ENCODE measurements at places on chromosomes 12 and 14.

DNA sequence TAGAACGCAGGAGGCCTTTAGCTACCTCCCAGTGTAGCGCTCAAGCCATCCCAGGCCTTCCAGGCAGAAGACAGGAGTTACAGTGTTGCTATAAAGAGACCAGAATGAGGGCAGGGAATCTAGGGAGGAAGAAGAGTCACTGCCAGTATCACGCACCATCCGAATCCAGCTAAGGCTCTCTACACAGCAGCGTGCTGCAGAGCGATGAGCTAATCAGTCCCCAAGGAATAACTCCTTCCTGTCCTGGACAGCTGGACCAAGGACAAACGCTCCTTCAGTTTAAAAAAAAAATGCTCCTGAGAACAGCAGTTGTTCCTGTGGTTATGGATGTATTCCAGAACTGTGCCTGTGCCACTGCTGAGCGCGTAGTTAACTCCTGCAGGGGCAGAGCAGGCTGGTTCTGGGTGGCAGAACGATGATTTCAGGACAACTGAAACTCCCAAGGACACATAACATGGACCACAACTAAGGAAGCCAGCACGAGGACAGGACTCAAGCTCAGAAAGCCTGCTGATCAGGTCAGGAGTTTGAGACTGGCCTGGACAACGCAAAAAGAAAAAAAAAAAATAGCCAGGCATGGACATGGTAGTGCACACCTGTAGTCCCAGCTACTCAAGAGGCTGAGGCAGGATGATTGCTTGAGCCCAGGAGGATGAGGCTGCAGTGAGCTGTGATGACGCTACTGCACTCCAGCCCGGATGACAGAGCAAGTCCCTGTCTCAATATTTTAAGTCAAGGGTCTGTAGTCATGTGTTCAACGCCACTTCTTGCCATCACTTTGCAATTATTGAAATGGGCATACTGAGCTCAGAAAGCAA is 2.6 kb downstream of the IFFO1 start:
- peak; percentile 82 for DNase-seq

DNA sequence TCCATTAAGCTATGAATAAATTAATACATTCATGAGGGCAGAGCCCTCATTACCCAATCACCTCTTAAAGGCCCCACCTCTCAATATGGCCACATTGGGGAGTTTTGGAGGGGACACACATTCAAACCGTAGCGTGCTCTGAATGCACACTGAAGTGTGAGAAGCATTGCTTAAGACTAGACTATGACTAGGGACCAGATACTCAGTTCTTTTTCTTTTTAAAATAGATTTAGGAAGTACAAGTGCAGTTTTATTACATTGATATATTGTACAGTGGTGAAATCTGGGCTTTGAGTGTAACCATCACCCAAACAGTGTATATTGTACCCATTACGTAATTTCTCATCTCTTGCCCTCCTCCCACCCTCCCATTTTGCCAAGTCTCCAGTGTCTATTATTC is 21.0 kb upstream of the JDP2 start:
- no peak for DNase-seq

DNA sequence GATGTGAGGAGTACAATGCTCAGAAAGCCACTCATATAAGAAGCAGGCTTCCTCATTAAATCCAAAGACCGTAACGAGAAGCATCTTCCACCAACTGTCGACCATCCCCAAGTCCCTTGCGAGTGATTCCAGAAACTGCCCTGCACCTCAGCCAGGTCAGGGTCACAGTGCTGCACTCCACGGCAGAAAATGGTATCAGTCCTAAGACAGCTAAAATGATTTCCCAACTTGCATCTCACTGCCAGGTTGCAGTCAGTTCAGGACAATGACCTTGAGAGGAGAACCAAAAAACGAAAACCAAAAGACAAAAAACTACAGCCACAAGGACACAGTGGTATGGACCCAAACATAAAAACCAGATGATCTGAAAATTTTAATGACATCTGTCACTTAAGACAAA is 20.6 kb downstream of the SBNO1 start:
- DNase-seq = no peak

GRCh38 chr14:74476607-74477006 is 16.5 kb downstream of the NPC2 start:
- no peak for DNase-seq

GRCh38 chr12:68102163-68102562 is 57.4 kb downstream of the IFNG start:
- DNase-seq = no peak

DNA sequence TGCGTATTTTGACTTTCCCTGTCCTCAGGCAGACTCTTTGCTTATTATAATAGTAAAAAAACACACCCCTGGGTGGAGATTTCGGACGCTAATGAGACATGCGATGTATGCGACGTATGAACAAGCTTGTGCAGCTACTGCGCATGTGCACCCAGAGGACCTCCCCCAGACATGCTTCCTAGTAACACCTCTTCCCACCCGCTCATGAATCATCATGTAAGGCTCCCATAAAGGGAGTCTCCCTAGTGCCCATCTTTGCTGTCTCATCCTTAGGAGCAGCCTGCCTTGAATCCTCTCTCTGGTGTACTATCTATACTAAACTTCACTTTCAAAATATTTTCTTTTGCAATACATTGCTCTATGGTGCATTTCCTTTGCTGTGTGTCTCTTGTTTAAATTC is 210.1 kb downstream of the TMEM132D start:
- no peak for DNase-seq

DNA sequence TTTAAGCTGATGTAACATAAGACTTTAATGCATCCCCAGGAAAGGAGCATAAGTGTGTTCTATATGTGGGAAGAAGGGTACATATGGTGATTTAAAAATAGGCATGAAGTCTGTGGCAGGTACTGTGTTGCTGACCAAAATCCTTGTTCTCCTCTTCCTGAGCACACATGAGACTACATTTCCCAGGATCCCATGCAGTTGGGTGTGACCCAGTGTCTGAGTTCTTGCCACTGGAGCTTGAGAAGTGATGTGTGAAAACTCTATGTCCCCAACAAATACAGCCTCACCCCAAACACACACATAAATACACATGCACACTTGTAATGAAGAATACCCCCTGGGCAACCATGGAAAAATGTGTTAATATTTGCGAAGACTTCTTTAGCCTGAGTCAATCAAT is 8.5 kb upstream of the SMIM10L1 start:
- no peak for DNase-seq

DNA sequence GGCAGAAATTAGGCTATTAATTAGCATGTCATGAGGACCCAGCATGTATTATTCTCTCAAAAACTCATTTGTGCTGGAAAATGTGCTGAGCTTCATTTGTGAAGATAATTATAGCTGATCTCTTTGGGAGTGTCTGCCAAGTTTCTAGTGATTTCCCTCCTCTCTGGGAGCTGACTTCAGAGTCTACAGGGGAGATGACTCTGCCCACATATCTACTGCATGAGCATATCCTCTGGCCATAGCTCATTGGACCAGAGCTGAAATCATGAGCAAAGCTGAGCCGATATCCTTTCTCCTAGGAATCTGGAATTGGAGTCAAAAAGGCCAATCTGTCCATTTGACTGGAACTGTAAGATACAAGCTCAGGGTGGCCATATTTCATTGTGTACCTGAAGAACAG is 5.9 kb downstream of the CCDC198 start:
- no peak for DNase-seq

DNA sequence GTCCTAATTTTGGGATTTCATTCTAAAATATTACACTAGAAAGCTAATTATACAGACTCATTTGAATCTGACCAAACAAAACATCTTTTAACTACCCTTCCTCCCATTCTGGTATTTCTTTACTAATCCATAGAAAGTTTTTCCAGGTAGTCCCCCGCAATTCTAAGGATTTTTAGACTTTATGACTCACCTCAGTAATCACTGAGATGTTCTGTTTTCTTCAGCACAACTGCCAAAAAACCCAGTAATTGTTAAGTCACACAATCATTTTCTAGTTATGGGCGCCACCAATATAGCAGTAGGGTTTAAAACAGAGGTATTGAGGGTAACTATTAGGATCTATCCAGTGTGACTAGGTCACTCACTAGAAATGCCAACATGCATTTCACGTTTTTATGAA is 1.6 kb upstream of the ARID4A start:
- no peak for DNase-seq

- no peak for DNase-seq
Observed at GRCh38 chr12:12661086-12661856, 34.7 kb downstream of the GPR19 start.

GRCh38 chr12:55711786-55712553 is 3.9 kb upstream of the BLOC1S1 start:
- DNase-seq = no peak

- DNase-seq = no peak
Observed at GRCh38 chr12:46445551-46446235, 73.1 kb upstream of the SLC38A2 start.

DNA sequence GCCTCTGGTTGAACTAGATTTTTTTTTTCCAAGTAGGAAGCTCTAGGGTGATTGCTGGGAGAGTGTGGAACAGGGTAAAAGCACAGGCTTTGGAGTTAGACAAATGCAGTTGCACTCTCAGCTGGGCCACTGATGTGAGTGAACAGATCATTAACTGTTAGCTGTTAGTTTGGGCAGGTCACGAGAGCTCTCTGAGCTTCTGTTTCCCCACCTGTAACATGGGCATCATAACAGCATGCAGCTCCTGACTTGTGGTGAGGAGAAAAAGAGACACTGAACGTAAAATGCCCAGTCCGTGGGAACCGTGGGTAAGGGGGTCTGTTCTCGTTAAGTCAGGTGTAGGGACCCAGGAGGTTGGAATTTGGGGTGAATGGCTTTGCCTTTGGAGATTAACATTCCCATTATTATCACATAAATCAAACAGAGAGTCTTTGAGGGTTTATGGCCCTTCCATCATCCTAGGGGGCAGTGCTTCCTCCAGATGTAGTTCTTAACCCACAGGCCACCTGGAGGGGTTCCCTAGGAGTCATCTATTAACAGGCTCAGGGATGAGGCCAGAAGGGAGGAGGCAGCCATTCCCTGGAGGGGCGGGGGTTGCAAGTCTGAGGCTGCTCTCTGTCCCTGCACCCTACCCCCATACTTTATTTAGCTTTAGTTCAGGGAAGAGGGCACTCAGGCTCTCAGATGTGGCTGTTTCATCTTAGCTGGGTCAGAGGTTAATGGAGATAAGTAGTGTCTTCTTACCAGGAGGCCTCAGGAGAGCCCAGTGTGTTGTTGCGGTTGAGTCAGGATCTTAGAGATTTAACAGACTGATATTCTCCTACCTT is 135.2 kb downstream of the DACT1 start:
- no peak for DNase-seq

DNA sequence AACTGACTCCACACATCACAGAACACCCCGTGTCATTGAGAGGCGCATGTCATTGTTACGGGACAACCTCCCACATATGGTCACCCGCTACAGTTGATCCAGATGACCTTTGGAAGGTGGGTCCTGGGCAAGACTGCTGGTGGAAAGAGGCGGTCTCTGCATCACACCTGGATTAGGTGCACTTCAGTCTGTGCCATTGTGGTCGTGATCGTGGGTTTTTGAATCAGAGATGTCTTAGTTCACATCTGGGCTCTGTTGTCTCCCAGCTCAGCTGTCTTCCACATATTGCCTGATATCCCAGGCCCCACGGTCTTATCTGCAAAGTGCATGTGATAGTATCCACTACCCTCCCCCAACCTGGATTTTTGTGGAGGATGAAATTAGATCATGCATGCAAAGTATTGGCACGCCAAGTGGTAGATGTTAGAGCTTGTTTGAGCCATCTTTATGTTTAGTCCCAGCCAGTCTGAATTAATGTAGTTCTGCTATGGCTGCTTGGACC is 208.7 kb upstream of the FOXN3 start:
- peak; percentile 16 for DNase-seq

DNA sequence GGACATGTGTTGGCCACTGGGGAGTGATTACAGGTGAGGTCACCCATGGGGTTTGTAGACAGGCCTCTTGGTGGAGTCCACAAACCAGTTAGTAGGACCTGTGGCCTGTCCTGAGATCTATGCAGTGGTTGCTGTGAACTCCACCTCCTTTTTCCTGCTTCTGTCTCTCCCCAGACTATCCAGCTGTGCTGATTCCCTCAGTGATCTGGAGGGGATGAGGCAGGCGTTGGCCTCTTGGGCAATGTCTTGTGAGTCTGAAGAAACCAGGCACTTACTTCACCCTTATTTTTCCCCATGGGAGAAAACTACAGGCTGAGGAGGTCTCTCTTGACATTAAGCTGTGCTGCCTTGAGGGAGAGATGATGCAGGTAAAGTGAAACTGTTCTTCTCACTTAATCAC is 257.2 kb upstream of the PRICKLE1 start:
- no peak for DNase-seq

DNA sequence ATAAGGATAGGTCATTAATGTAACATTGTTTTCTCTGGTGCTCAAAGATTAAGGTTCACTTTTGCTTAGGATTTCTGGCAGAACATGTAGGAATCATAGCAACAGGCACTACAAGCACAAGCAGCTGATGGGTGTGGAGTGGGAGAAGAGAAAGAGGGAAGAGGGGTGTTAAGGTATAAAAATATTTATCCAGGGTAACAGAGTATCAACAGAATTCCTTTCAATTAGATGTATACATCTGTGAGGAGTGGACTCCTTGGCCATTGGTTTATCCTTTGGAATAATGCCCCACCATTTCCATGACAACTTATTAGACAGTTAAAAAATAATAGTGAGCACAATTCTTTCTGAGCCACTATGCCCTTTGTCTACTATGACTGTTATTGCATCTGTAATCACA is 388.3 kb upstream of the DDHD1 start:
- no peak for DNase-seq

GRCh38 chr12:60194678-60195077 is 598.8 kb downstream of the SLC16A7 start:
- DNase-seq = no peak

- no peak for DNase-seq
Observed at GRCh38 chr12:62783881-62784280, 151.1 kb downstream of the PPM1H start.

- DNase-seq = no peak
Observed at GRCh38 chr12:74280156-74280655, 257.4 kb upstream of the ATXN7L3B start.

- DNase-seq = no peak
Observed at GRCh38 chr12:123696207-123696606, 15.9 kb upstream of the ATP6V0A2 start.

DNA sequence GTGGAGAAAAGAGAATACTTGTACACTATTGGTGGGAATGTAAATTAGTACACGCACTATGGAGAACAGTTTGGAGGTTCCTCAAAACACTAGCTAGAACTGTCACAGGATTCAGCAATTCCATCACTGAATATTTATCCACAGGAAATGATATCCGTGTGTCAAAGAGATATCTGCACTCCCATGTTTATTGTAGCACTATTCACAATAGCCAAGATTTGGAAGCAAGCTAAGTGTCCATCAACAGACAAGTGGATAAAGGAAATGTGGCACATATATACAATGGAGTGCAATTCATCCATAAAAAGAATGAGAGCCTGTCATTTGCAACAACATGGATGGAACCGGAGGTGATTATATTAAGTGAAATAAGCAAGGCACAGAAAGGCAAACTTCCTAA is 428.5 kb downstream of the CCDC91 start:
- DNase-seq = no peak

- no peak for DNase-seq
Observed at GRCh38 chr12:124809878-124810277, 53.8 kb downstream of the SCARB1 start.

- peak; percentile 31 for DNase-seq
Observed at GRCh38 chr14:39107591-39107996, 4.6 kb upstream of the SEC23A start.

- DNase-seq = no peak
Observed at GRCh38 chr12:77599782-77600467, 230.8 kb upstream of the NAV3 start.

- no peak for DNase-seq
Observed at GRCh38 chr12:82931349-82932116, 244.8 kb downstream of the TMTC2 start.

- no peak for DNase-seq
Observed at GRCh38 chr12:116080415-116080814, 197.1 kb downstream of the MED13L start.

Data from NCI-H2171 (cell line).